M059J (cell line): ENCODE measurements at places on chromosomes 11 and 22. TPM values are rescaled to one million over a fixed set of nuclear protein-coding genes. Genes with fewer than 3 reads are reported as not detected.

GRCh38 chr22:37522482-37522881 is 3.3 kb upstream of the CARD10 start:
- DNase-seq = no peak

DNA sequence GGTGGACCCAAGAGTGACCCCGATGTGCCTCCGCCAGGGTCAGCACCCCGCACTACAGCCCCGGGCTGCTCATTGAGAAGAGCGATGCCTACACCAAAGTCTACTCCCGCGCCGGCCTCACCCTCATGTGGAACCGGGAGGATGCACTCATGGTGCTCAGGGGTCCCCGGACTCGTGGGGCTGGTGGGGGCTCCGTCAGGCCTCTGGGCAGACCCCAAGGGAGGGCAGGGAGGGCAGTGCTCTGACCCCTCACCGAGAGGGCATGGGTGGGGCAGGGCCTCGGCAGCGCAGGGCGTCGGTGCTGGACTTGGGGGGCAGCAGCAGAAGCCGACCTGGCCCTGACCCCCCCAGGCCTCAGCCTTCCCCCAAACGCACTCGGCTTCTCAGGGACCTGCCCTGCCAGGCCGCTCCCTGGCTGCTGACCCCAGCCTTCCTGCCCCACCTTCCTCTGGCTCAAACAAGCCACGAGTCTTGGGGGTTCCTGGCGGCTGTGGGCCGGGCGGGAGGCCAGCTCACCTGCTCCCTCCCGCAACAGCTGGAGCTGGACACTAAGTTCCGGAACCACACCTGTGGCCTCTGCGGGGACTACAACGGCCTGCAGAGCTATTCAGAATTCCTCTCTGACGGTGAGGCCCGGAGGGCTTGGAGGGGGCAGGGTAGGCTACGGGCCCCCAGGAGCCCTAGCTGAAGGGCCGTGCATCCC is 2.9 kb downstream of the MUC2 start:
- DNase-seq = no peak

GRCh38 chr11:131649856-131650255 is 279.4 kb downstream of the NTM start:
- DNase-seq = no peak

GRCh38 chr11:3046641-3047040 is 10.6 kb downstream of the CARS1 start:
- DNase-seq = peak; percentile 17

Gene ANO9
- 0.20 TPM in 1 of 2 replicates, not detected in the other for total RNA-seq

Gene INSC
- 0.62 TPM in 1 of 2 replicates, not detected in the other for total RNA-seq
